ENCODE measurements at places on chromosomes 13 and 19.

GRCh38 chr13:100439247-100439970 lies 149.2 kb downstream of the GGACT start:
- no peak for DNase-seq

- DNase-seq: no peak
Observed at GRCh38 chr13:76481738-76482137, 404.5 kb downstream of the KCTD12 start.

DNA sequence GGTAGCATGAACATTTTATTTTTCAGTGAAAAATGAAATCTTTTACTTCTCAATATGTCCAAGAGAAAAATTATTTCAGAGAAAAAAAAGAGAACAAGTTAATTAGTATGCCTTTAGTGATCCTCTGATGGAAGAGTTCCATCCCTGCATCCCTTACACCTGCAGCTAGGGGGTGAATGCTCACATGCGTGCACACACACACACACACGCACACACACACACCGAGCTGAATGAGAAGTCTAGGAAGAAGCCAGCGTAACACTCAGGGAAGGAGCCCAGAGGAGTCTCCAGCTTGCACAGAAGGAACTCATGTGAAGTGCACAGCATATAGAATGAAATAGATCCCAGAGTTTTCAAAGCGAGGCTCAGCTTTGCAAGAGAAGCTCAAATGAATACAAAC lies 510.5 kb downstream of the IRS2 start:
- DNase-seq: peak; percentile 31

- peak; percentile 74 for DNase-seq
Observed at GRCh38 chr13:42211704-42212464, 60.1 kb upstream of the AKAP11 start.

GRCh38 chr13:48291730-48292129 lies 11.8 kb upstream of the RB1 start:
- no peak for DNase-seq

- no peak for DNase-seq
Observed at GRCh38 chr19:35105411-35106290, 10.0 kb upstream of the FXYD3 start.
